Cardiac muscle cell (in vitro differentiated cells and primary cell): ENCODE measurements at places on chromosomes 3 and 15. TPM values are rescaled to one million over a fixed set of nuclear protein-coding genes. Genes with fewer than 3 reads are reported as not detected.

DNA sequence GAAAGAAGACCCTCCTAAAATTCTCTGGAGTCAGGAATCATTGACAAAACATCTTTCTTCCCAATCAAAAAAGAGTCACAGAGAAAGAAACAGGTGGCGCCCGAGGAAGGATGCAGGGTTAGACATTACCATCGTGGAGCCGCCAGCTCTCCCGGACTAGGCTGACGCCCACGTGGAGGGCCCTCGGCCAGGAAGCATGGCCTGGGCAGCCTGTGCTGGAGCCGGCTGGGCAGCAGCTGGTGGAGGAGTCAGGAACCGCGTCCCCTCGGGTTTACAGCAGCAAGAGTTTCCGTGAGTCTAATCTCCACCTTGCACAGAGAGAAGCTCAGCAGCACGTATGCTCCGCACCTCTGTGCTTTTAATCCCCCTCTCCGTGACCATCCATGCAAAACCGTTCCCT is 533.7 kb upstream of the ATP11B start:
- DNase-seq: peak; percentile 2

DNA sequence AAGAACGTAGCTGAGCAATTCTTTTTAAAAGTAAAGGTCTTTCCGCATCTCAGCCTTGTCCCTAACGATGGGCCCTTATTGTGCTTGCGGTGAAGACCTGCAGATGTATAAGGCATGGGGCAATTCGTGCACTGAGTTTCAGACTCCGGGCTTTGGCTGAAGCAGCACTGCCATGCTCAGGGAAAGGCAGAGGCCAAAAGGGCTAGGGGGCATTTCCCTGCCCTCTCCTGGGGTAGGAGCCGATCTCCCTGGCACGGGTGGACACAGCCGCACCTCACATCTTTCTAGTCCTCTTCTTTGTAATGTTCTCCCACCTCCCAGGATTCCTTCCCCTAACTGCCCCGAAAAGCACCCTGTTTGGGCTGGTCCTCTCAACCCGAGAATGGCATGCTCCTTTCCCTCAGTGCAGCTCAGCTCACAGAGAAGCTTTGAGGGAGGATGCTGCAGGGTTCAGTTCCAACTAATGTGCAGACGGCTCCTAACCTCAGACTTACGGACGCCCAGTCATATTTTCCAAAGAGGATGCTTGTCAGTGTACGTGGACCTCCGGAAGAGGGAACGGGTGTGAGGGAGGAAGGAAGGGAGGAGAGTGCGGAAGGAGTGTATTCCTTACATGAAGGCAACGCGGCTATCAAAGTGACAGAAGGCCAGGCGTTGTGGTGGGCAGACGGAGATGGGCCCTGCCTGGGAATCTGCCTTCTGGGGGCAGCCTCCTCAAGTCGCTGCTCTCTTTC is 61.2 kb downstream of the SYNM start:
- no peak for DNase-seq

GRCh38 chr3:14765576-14766427 is 53.0 kb upstream of the FGD5 start:
- DNase-seq: no peak

Gene CD96
- not detected in 2 replicates for total RNA-seq

DNA sequence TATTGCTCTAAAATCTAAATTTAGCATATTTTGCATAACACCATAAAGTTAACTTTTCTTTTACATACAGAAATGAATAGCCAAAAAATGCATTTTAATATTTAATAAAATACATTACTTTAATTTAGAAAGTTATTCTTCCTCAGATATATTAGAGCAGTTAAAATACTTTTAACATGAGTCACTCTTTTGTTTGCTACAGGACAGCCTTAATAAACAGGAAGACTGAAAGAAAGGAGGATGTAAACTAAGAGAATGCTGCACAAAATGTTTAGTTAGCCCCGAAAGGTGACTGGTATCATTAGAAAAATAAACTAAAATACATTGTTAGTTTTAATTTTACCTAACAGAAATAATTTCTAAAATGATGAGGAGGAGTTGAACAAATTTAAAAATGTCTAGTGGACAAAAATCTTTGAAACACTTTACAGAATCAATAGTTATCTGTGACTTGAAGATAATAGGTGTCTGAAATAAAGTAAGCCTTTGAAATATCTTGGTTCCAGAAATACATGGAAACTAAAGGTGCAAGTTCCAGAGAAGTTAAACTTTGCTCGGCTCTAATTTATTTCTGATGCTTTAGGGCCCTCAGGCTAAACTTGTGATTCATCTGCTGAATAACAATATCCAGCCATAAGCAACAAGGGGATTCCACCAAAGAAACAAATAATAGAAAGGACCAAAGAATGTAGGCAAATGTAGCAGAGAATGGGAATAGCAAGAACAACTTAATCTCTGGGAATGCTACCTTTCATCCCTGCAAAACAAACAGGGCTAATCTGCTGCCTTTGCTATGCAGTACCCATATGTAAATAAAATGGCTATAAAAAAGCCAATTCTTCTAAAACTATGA is 138.3 kb upstream of the UBP1 start:
- peak; percentile 32 for DNase-seq

Gene OSBPL10
- total RNA-seq: 2.4 and 7.7 TPM in 2 replicates

DNA sequence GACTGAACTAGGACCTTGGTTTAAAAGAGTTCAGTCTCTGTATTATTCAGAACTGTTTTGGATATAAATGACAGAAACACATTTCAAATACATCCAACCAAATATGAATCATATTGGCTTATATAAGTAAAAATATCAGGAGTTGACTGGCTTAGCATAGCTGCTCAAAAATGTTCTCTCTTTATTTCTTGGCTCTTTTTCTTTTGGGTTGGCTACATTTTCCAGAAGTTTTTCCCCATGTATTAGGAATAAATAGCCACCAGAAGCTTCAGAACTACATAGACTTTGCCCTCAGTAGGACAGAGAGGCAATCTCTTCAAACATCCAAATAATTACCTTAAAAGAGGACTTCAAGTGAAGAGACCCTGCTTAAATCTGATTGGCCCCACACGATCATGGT is 32.7 kb downstream of the KCNMB2 start:
- no peak for DNase-seq

Gene PKM
- 1,894 and 2,333 TPM in 2 replicates for total RNA-seq

DNA sequence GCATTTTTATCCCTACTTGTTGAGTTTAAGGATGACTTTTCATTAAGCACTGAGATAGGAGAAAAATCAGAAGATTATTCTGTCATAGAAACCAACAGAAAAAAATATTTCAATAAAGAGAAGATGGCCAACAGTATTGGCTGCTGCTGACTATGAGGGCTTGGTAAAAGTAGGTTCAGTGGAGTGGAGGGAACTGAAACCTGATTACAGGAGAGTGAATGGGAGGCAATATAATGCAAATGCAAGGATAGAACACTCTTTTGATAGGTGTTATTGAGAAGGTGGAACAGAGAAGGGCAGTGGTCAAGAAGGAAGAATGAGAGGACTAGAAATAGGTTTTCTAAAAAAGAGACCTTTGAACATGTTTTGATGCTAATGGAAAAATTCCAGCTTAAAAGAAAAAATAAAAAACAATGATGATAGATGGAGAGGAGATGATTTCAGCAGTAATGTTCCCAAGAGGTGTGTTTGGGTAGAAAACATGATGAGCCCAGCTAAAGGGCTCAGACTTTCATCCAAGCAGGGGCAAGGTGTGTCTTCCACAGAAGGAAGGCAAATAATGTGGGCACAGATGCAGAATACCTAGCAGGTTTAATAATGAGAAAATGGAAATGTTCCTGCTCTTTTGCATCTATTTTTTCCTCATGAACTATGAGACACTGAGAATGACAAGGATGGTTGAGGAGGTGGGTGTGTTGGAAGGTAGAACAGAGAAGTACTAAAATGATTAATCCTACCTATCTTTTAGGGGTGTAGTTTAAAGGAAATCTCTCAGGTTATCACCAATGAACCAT is 397.9 kb upstream of the GOLIM4 start:
- no peak for DNase-seq

GRCh38 chr3:99365396-99365795 is 273.0 kb upstream of the COL8A1 start:
- no peak for DNase-seq

Gene CASR
- 0.04 and 0.06 TPM in 2 replicates for total RNA-seq

- DNase-seq: no peak
These were observed 58.9 kb downstream of the MYO1E start for GRCh38 chr15:59313641-59314332.

DNA sequence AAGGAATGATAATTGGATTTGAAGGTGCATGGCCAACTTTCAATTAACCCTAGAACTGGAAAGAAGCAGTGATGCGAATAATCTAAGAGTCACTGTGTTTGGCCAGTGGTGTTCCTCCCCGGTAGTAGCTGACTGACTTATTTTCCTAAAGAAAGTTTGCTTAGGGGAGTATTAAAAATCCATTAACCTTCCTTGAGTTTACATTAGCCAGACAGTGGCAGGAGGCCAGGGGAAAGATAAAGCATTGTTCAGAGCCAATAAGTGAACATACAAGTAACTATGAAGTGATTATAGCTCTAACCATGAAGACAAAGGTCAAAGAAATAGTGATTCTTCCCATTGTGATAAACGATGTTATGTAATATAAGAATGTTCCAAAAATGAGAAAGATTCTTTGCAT is 8.9 kb upstream of the TMEM202 start:
- peak; percentile 43 for DNase-seq

Gene CHRNB4
- total RNA-seq: 0.14 and 0.57 TPM in 2 replicates

- no peak for DNase-seq
These were observed 64.3 kb downstream of the SLCO3A1 start for GRCh38 chr15:91917686-91918360.

Gene PTPRG
- total RNA-seq: 35.1 and 45.7 TPM in 2 replicates

DNA sequence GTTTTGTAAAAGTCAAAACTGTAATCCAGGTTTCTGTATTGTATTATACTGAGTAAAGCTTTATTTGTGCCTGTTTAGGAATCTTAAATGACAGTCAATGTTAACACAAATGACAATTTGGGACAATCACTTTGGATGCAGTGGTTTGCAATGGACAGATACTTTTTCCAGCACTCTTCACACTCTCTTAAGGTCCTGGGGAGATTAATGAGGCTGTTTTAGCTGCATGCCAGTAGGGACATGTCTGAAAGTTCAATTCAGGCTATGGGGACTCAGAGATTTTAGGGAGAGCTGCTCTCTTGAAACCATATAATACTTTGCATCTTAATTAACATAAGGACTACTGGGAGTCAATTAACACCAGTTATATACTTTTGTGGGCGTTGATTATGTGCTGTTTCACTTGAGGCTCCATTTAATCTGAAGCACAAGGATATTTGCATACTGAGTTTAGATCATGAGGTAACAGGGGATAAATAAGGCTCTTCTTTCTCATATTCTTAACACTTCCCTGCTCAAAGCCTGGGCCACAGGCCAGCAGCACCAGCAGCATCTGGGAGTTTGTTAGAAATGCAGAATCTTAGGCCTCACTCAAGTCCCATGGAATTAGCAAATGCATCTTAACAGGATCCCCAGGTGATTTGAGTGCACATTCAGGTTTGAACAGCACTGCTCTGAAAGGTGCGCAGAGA is 972.8 kb downstream of the PLOD2 start:
- DNase-seq: peak; percentile 13

- no peak for DNase-seq
These were observed 169.3 kb upstream of the STAC start for GRCh38 chr3:36210840-36211651.

Gene GNAT1
- not detected in 2 replicates for total RNA-seq

DNA sequence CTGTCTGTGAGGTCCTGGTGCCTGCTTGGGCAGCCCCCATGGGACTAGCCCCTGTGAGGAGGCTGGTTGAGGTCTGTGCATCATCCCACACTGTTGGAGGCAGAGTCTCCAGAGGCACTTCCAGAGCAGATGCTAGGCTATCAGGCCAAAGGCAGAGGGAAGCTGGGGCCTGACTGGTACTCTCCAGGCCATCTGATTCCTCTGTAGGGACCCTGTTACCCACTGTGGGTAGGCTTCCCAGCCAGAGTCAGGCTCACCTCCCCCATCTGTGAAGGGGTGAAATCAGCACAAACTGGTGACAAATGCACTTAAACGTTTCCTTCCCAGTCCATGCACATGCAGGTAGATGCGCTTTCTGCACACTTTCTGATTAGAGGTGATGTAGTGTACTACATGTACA is 212.6 kb upstream of the TOPAZ1 start:
- DNase-seq: no peak

DNA sequence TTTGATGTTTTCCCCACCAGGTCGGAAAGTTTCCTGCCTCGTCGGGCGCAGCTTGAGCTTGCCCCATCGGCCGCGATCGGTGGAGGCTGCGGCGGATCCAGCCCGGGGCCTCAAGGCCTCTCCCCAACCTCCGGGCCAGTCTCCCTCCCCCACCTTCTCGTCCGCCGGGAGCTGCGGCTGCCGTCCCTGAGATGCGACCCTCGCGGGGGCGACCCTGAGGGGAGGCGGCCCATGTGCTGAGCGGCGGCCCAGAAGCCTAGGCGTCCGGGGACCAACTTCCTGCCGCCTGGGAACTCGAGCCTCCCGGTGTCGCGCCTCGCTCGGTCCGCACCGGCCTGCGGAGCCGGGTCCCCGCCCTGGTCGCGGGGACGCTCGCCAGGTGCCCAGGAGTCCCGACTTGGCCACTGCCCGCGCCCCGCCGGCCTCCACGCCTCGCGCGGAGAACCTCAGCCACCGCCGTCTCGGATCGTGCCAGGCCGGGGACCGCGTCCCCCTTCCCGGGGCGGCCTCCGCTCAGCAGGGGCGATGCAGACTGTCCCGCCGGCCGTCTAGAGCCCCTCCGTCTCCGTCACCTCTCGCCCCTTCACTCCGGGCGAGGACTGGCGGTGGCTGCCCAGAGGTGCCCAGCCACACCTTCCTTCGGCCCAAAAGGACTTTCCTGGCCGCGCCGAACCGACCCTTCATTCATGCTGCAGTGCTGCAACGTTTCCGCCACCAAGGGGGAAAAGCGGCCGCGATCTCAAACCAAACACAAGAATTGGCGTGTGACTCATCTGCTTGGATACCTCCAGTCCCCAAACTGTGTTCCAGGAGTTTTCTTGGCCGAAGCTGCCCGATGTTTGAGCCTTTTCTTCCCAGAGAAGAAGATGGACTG is 656 bp downstream of the SLMAP start:
- DNase-seq: peak; percentile 58

DNA sequence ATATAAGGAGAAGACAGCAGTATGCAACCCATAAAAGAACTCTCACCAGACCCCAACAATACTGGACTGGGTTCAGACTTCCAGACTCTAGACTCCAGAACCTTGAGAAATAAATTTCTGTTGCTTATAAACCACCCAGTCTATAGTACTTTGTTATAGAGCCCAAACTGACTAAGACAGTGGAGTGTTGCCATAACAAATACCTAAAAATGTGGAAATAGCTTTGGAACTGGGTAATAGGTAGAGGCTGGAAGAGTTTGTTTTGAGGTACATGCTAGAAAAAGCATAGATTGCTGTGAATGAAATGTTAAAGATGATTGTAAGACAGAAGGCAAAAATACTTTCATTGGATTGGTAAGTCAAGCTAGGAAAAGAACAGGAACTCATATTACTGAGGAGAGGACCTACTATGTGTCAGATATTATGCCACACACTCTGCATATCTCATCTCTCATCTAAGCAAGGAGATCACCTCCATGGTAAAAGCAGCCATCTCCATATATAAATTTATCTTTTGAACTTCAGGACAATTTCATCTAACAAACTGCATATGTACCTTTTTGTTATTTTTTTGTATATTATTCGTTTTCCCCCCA is 67.4 kb upstream of the FNDC3B start:
- peak; percentile 56 for DNase-seq

- peak; percentile 87 for DNase-seq
These were observed 29.4 kb upstream of the ATP8B4 start for GRCh38 chr15:50148362-50148963.

Gene CCR9
- total RNA-seq: 0.21 and 0.27 TPM in 2 replicates
